ENCODE measurements at places on chromosomes 5 and 9.

DNA sequence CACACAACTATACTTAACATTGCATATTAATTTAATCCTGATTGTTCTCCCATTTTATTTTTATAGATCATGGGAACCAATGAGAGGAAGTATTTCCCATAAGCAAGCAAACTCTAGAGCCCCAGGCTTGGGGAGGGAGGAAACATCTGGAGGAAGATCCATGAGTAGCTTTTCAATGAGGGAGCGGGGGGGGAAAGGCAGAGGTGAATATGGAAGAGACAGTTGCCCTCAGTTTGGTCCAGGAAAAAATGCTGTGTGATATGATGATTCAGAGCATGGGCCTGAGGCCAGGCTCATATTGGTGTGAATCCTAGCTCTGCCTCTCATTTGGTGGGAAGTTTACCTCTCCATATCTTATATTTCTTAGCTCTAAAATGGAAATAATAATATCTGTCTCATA is 42.2 kb upstream of the ALDOB start:
- no peak for DNase-seq

GRCh38 chr9:114288193-114289091 is 34.5 kb upstream of the ORM1 start:
- no peak for DNase-seq

GRCh38 chr5:37254581-37254980 is 5.4 kb upstream of the CPLANE1 start:
- DNase-seq: no peak

GRCh38 chr5:110957934-110958333 is 113.6 kb upstream of the TSLP start:
- no peak for DNase-seq

- DNase-seq: no peak
These were observed 136.0 kb downstream of the SCAMP1 start for GRCh38 chr5:78496373-78496772.

GRCh38 chr5:14386884-14387624 is 194.5 kb upstream of the OTULINL start:
- DNase-seq: no peak

- no peak for DNase-seq
These were observed 191.6 kb downstream of the TRIM36 start for GRCh38 chr5:114977979-114978573.

GRCh38 chr5:160339406-160340130 is 27.2 kb upstream of the CCNJL start:
- DNase-seq: no peak
